CMK (cell line): ENCODE measurements at places on chromosomes 12 and 14.

GRCh38 chr12:113006641-113007040 is 28.3 kb downstream of the OAS2 start:
- no peak for DNase-seq

DNA sequence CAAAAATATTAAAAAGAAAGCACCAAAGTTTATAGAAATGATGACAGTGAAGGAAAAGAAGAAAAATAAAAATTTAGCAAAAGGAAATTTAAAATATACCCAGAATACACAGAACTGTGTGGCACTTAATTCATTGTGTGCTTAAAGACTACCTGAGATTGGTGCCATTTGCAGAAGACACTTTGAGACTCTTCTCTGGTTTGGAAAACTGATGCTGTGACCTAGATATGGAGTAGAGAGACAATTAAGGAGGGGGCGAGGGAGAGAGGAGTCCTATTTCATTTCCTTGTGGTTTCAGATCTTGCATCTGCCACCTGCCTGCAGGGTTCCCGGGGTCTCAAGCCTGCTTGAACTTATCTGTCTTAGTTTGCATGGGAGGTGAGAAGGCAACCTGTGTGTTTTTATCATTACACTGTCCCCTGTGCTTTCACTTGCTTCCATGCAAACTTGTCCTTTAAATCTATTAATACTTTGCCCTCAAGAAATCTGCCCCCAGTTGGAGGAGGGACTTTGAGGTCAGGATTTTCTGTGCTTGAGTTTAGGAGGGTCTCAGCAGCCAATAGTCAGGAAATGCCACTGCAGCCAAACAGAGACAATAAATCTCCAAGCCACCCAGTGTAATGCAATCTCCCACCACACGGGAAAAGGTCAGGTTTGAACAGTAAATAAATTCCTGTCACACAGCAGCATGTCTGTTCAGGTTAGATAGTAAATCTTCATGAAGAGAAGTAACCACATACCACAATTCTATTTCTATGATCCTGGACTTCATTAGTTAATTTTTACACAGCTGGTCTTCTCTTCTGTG is 119.4 kb downstream of the CAND1 start:
- DNase-seq = no peak

DNA sequence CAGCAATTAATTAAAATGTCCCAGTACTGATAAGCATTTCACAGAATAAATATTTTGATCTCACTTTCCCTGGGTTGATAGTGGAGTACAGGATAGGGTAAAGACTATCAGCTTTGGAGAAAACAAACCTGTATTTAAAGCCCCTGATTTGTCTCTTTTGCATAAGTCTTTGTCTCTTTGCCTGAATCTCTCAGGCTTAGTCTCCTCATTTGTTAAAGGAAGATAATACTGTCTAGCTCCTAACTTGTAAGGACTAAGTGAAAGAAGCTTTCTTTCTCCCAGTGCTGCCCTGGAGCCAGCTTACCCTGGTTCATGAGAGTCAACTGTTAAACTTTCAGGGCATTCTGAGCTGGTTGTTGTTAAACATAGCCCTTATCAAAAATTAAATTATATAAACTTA is 5.5 kb upstream of the NR1H4 start:
- DNase-seq = no peak

DNA sequence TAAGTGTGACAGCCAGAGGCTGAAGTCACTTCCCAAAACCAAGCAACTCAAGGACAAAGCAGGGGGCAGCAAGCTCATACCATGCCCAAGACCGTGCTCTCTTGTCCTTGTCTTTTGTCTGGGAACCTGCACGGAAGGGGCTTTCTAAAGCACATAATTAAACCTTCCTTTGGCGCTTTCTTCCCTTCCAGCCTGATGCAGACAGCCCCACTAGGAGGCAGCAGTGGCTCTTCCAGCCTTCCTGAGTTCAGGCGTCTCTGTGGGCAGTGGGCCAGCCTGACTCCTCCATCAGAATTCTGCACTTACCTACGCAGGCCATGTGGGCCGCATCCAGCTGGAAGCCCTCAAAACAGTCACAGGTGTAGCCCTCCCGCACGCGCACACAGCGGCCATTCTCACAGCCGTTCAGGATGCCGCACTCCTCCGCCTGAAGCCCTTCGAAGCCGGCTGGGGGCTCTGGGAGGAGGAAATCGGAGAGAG is 7.6 kb downstream of the ISCA2 start:
- no peak for DNase-seq

DNA sequence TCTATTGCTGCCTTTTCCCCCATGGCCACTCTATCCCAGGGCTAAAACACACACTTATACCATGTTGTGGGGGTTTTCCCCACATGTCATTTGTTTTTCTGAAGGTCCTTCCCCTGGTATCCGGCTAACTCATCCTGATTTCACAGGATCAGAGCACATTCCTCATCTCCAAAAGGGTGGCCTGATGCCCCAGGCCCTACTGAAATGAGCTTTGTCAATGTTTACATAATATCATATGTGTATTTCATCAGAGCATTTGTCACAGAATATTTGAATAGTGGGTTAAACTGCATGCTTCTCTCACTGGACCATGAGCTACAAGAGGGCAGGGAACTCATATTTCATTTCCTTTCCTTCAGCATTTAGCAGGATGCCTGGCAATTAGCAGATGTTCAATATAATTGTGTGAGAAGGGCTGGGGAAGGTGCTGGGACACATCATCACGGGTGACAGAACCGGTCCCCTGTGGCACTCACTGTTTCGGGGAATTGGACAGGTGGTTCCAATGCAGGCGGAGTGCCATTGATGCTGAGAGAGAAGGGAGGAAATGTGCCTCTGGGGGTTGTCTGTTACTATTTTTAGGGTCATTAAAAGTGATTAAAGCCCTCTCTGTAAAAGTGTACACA is 26.8 kb downstream of the EMP1 start:
- DNase-seq = no peak

DNA sequence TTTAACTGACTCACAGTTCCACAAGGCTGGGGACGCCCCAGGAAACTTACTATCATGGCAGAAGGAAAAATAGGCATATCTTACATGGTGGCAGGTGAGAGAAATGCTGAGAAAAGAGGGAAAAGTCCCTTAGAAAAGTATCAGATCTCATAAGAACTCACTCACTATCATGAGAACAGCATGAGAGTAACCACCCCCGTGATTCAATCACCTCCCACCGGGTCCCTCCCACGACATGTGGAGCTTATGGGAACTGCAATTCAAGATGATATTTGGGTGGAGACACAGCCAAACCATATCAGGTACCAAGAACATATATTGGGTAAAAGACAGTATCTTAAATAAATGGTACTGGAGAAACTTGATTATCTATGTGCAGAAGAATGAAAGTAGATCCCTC is 100.3 kb upstream of the FAR2 start:
- DNase-seq = no peak

GRCh38 chr12:54272214-54272613 is 7.7 kb downstream of the CBX5 start:
- no peak for DNase-seq

GRCh38 chr14:88212691-88213090 is 110.4 kb downstream of the KCNK10 start:
- DNase-seq = no peak

DNA sequence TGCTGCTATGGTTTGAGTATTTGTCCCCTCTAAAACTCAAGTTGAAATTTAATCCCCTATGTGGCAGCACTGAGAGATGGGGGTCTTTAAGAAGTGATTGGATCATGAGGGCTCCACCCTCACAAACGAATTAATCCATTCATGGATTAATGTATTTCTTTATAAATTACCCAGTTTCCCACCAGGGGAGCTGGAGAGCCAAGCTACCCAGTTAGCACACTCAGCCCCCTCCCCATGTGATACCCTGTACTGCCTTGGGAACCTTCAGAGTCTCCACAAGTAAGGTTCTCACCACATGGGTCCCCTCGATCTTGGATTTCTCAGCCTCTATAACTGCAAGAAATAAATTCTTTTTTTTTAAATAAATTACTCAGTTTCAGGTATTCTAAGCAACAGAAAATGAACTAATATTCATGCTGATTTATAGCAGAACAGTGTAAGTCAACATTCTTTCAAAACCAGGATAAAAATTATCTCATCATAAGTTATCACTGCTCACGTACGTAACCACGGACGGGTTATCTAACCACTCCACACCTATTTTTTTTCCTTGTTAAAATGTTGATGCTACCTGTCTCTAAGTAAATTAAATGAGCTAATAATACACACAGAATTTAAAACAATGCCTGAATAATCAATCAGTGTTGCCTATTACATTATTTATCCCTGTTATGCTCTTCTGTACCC is 3.6 kb downstream of the NAP1L1 start:
- DNase-seq = no peak

DNA sequence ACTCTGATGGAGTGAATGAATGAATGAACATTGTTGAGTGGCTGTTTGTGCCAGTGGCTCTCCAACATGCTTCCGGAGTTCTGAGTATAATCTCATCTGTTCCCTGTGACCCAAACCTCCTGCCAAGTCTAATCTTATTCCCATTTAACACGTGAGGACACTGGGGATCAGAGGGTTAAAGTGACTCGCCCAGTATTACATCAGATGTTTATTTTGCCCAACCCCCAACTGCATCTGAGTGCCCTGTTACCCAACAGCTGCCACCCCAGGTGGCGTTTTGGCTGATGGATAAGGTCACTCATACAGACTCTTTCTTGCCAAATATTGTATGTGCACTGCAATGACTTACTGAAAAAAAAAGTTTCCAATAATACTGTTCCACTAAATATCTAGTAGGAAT is 210.9 kb downstream of the EXOC5 start:
- no peak for DNase-seq

DNA sequence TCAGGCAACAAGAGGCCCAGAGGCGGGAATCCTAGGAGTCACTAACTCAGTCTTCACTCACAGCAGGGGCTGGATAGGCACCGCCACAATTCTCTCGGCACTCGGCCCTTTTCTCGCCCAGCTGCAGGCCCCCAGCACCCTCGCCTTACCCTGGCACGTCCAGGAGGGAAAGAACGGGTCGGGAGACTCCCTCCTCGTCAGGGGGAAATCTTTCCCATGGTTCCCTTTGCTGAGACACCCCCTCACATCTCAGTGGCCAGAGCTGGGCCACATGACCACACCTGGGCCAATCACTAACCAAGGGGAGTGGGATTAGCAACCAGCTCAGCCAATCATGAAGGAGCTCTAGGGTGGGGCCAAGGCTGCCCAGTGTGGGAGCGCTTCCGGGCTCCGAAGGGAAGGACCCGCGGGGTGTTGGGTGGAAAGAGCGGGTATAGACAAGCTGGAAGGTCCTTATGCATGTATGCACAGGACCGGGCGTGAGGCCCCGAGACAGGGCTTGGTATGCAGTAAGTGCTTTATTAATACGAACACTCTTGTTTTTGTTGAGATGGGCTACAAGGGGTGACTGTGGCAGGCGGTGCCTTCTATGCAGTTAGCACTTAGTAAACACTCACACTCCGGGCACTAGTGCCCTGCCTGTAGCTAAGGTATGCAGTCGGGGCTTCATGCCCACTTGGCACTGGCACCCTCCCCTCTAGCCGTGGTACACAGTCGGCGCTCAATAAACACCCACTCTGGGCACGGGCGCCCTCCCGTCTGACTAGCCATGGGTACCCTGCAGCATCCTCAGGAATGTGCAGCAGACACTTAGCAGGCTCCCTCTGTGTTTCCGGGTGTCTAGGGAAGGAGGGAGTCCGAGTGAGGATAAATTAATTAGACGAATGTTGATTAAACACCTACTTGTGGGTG is 40.3 kb downstream of the ADGRD1 start:
- no peak for DNase-seq

GRCh38 chr12:6534695-6534944 is 303 bp downstream of the GAPDH start:
- DNase-seq = no peak

- no peak for DNase-seq
Observed at GRCh38 chr12:2801044-2801783, 6.4 kb downstream of the FKBP4 start.

DNA sequence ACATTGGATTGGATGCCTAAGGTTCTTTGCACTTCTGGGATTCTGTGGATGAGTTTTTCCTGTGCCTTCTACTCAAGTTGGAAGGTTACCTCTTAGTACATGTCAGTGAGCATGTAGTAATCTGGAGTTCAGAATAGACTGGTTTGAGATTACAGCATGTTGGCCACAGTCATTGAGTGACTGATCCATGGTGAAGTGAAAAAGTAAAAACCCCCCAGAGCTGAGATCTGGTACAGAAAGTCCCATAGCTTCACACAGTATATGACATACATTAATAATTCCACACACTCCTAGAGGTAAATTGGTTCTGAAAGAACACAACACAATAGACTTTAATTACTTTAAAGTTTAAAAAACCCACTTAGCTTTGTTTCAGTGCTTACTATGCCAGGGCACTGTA is 11.9 kb upstream of the CCND2 start:
- no peak for DNase-seq

DNA sequence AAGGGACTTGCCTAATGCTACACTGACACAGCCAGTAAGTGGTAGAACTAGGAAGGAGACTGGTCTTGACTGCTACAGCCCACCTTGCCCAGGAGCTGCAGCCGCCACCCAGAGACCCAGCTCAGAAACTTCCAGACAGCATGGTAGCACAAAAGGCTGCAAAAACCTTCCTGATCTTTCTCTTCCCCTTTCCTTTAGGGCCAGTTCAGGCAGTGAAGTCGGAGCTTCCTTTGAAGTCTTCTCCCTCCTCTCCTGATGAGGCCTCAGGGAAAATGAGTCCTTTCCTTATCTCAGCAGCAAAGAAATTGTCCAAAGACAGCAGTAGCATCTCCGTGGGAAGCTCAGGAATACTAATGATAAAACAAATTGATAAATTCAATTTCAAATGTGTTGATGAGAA is 21.0 kb upstream of the CHST11 start:
- no peak for DNase-seq

DNA sequence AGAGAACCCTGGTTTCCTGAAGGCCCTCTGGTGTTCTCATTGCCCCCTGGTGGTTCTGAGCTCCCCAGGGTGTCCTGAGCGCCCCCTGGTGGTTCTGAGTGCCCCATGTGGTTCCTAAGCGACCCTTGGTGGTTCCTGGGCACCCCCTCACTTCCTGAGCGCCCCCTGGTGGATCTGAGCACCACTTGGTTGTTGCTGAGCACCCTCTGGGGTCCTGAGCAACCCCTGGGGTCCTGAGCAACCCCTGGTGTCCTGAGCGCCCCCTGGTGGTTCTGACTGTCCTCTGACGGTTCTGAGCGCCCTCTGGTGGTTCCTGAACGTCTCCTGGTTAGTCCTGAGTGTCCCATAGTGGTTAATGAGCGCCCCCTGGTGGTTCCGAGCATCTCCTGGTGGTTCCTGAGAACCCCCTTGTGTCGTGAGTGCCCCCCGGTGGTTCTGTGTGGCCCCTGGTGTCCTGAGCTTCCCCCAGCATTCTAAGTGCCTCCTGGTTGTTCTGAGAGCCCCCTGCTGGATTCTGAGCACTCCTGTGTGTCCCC is 568.3 kb downstream of the TMEM121 start:
- DNase-seq = no peak

GRCh38 chr12:7479771-7480170 is 23.8 kb downstream of the CD163 start:
- DNase-seq = no peak

- no peak for DNase-seq
Observed at GRCh38 chr12:452667-453210, 7.0 kb upstream of the B4GALNT3 start.

DNA sequence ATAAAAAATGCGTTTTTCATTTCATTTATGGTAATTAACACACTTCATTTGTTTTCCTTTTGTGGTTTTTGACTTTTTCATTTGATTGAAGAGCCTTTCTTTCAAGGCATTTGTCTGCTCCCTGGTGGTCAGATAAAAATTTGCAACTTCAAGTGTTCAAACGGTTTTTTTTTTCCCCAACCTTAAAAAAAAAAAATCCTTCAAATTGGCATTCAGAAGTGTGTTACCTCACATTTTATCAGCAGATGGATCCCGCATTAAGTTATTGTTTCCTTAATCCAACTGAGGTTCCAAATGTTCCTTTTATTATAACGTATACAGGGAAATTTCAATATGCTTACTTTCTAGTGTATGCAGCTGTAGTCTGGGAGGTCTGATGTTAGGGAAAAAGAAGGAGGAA is 47.2 kb downstream of the MYF5 start:
- no peak for DNase-seq
